COLO829 (cell line): ENCODE measurements at places on chromosomes 3 and 15.
A peak's percentile ranks its signal among the peaks of the same experiment; 100 is the strongest.

GRCh38 chr15:94367726-94368535, 136.6 kb downstream of the MCTP2 start:
- peak; percentile 69 for DNase-seq

DNA sequence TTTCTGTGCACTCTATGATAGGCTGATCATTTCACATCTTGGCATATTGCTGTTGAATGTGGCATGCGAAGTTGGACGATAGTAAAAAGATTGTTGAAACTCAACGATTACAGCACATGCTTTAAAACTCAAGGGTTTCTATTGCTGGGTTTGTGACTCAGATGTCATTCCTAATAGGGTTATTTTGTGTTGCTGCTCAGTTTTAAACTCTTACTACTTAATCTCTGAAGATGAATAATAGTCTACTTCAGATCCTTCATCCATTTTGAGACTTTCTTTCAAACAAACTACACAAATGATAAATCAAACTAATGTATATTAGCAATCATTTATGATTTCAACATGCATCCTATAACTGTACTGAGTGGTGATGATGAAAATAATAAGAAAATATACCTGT, 71.3 kb upstream of the MBNL1 start:
- no peak for DNase-seq

DNA sequence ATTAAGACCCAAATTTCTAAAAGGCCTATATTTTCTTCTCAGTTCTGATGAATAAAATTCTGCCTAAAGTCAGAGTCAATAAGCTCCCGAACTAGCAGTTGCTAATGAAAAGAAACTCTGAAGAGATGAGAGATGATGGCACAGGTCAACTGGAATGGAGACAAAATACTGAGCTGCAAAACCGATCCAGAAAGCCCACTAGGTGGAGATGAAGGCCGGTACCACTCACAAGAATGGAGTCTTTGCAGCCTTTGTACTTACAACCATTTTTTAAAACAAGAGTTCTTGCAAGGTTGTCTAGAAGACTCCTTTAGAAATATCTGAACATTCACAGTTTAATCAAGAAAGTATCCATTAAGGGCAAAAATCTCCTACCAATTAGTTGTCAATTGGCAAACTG, 119.9 kb upstream of the TJP1 start:
- no peak for DNase-seq

DNA sequence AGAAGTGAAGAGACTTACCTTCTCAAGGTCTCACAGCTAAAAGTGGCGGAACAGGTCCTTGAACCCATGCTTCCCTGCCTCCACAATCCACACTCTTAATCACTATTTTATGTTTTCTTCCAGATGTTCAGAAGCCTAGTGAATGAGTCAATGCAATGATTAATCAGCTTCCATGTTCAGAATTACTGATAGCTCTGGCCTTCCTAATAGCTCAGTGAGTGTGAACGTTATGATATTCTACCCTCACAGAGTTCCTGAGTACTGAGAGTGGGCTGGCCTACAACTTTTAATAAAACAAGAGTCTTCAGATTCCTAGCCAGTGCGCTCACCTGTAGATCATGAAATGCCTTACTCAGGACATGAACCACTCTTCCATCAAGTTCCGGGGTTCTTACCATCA, 443.0 kb upstream of the ADAMTS9 start:
- no peak for DNase-seq

- DNase-seq = no peak
These were observed 4.1 kb downstream of the GAP43 start for GRCh38 chr3:115627180-115628074.

DNA sequence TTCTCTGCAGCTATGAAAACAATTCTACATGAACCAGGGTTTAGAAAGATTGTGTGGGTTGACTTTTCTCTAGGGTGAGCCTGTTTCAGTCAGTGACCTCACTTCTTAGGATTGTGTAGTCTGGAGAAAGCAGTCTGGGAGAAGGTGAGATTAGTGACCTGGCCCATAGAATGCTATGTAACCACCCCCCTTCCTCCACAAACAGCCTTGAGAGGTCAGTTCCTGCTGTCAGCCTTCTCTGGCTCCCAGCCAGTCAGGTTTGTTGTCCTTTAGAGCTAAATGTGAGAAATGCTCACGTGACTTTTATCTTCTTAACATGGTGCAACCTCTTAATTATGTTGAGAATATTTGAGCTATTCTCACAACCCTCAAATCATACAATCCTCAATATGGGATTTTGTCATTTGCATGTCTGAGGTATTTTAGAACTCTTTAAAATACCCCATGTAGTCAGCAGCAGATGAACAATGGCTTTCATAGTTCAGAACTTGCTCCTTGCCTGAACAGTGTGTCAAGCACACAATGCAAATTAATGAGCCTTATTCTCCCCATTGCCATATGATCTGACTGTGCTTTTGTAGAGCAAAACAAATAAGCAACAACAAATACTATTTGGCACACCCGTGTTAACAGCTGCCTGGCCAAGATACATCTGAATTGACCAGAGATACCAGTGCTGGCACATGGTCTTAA, 311.6 kb downstream of the CNTN6 start:
- DNase-seq = no peak
